DMS153 (cell line): ENCODE measurements at places on chromosomes 3 and 15.

DNA sequence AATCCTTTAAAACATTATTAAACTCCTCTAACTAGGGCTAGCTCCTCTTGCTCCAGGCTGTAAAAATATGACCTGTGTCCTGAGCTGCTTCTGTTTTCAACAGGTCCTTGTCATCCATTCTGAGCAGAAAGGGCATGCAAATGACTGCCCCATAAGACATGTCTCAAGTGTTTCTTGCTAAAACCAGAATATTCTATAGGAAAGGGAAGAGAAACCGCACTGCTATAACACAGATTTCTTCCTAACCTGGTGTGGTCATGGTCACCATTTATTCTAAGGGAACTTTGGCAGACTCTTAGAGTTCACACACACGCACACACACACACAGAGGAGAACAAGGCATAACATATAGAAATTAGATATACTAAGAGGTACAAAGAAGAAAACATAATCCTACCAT lies 34.2 kb upstream of the B3GNT5 start:
- no peak for DNase-seq

- DNase-seq = no peak
These were observed 82.8 kb downstream of the MAGI1 start for GRCh38 chr3:65955792-65956477.

- no peak for DNase-seq
These were observed 103.0 kb downstream of the PGPEP1L start for GRCh38 chr15:98904544-98904943.

- no peak for DNase-seq
These were observed 74.2 kb downstream of the NMD3 start for GRCh38 chr3:161295325-161295724.

GRCh38 chr3:72436863-72437592 lies 411.2 kb downstream of the SHQ1 start:
- no peak for DNase-seq

- peak; percentile 1 for DNase-seq
These were observed 522.6 kb upstream of the SEMA6D start for GRCh38 chr15:47194718-47195117.

- DNase-seq = no peak
These were observed 16.2 kb downstream of the TERC start for GRCh38 chr3:169748670-169749069.

DNA sequence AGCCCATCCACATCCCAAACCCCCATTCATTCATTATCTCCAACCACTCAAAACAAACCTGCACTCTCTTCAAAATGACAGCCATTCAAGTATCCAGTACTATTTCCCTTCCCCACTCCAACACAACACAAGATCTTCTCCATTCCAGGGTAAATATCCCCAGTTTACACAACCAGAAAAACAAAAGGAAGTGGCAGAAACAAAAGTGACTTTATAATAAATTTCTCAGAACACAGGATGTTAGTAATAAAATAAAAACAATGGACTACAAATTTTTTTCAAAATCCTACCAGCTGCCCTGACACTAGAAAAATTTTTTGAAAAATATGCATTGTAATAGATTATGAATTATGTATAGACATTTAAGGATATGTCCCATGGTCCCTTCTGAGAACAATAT lies 14.2 kb downstream of the CPA3 start:
- DNase-seq = no peak

- peak; percentile 88 for DNase-seq
These were observed 35.7 kb downstream of the CLK3 start for GRCh38 chr15:74651242-74651741.

- DNase-seq = no peak
These were observed 55.5 kb downstream of the DLG1 start for GRCh38 chr3:197242784-197243432.

DNA sequence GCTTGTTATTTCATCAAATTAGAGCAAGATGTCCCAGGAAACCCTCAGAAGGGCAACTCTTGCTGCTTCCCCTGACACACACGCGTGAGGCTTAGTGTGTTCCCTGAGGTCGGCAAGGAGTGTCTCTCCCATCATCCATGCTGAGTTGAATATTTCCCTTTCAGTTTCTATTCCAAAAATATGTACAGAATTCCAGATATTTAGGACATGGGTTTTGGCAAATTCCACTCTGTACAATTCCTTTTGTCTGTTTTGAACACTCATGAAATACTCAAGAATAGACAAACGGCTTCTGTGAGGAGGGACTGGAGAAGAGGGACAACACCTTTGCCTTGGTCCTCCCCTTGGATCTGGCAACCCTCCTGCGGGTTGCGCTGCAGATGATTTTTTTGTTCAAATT lies 138.0 kb downstream of the DUT start:
- DNase-seq = no peak

- no peak for DNase-seq
These were observed 3.8 kb downstream of the NLGN1 start for GRCh38 chr3:173401369-173401768.

DNA sequence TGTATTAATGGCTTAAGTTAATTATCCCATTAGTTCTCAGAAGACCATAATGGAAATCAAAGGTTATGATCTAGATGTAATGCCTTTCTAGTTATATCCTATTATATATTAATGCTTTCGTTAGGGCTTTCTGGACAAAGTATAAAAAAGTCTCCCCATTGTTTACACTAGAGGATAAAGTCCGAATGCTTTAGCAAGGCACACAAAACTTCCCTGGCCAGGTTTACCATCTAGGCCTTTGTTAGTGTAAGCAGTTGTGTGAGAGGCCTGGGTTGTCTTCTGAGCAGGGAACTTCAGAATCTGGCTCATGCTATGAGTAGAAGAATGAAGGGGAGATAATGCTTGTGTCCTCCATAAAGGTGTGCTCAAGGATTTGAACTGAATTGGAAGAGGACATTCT lies 106.3 kb upstream of the MEIS2 start:
- DNase-seq = no peak

- DNase-seq = no peak
These were observed 19.8 kb downstream of the ST8SIA2 start for GRCh38 chr15:92413510-92413909.

DNA sequence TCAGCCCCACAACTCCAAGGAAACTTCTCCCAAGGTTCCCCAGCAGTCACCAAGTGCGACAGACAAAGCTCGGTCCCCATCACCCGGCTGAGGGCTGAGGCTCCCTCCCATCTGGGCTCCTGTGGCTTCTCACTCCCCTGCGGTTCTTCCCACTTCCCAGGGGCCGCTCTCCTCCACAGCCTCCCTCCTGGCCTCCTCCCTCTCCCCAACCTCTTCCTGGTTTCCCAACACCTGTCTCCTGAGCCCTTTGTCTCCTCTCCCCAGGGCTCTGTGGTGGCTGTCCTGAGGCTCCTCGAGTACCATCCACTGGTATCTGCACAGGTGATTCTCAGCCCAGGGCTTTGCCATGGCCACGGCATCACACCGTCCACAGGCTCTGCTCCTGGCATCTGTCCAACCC lies 113.2 kb upstream of the NSMCE3 start:
- no peak for DNase-seq

- DNase-seq = no peak
These were observed 117.4 kb upstream of the MBNL1 start for GRCh38 chr3:152151216-152151876.

DNA sequence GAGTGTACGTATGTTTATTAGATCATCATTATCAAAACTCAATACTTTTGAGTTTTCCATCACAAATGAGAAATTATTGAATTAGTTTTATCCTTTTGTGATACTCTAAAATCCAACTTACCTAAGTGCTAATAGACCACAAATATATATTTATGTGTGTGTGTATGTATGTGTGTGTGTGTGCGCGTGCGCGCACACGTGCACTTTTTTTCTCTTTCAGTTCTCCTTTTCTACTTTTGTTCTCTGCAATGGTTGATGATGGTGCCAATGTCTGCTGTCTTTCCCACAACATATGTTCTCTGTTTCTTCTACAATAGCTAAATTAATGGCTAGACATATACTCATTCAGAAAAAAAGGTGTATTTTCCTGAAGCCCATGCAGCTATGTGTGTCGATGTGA lies 571.6 kb upstream of the ARPP21 start:
- no peak for DNase-seq

DNA sequence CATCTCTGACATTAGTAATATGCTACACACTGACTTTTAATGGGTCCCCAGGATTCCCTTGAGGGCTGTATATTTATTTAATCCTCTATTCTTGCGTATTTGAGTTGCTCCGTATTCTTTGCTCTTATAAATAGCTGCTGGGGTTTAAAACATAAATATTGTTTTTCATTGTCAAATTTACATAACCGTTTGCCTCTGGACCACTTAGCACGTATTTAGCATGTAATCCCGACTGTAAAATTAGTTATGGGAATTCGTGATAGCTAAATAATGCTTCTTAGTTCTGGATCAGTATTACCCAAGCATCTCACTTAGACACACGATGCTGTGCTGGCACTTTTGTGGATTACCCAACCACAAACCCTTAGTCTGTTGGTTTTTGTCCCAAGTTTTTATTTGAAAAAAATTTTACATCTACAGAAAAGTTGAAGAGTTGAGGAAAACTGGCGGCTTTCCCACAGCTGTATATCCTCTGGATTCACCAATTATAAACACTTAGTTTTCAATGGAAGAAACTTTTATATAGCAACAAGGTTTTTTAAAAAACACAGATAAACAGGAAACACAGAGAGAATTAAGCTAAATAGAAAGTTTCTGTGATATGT lies 296.8 kb upstream of the TPM1 start:
- no peak for DNase-seq

DNA sequence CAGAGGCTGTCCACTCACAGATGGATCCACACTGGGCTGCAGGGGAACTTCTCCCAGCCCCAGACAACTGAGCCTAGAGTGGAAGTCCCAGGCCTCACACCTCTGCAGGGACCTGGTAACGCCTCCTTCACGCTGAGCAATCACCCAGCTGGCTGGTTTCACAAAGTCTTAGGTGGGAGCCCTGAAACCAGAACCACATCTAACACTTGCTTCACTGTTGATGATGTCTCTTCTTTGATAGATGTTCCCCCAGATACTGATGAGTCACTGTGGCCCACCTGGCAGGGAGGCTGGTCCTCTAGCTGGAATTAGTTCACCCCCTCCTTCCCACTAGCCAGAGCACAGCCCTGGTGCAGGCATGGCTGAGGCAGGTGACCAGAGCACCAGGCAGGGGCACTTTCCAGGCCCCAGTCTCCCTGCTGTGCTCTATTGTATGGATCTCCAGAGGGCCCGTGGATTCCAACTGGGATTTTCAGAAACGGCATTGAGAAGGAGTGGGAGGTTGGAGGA lies 33.5 kb downstream of the MYL3 start:
- no peak for DNase-seq

DNA sequence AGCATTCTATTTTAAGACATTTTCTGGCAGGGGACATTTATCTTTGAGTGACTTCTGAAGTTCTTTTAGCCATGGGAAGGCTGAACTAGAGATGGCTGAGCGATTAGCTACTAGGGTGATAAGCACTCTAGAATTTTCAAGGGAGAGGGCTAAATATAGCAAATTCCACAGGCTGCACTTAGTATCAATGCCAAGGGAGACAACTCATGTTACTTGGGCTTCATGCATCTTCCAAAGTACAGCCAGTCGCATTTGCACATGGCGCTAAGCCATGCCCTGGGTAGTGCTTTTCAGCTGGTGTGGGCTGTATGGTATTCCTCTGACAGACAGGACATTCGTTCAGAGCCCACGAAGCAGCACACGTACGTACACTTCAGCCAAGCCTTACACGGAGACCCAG lies 69.6 kb downstream of the RYR3 start:
- no peak for DNase-seq

GRCh38 chr3:195565716-195566115 lies 18.0 kb downstream of the APOD start:
- DNase-seq = no peak

DNA sequence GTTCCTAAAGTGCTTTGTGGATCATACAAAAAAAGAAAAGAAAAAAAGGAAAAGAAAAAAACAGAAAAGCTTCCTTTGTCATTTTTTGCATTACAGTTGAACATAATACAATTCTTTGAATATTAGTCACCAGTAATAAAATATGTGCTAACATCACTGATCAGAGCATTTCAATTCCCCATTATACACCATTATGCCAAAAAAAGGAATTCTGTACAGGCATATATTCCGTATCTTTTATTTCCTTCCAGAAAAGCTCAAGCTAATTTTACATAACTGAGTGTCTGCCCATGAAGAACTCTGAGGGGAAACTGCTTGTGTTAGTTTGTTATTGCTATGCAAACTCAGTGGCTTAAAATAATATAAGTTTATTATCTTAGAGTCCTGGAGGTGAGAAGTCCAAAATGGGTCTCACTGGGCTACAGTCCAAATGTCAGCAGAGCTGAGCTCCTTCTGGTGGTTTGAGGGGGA lies 377.9 kb downstream of the GAP43 start:
- no peak for DNase-seq

GRCh38 chr3:169421182-169421581 lies 242.3 kb downstream of the MECOM start:
- DNase-seq = no peak

GRCh38 chr3:22319446-22319845 lies 568.4 kb upstream of the ZNF385D start:
- no peak for DNase-seq

DNA sequence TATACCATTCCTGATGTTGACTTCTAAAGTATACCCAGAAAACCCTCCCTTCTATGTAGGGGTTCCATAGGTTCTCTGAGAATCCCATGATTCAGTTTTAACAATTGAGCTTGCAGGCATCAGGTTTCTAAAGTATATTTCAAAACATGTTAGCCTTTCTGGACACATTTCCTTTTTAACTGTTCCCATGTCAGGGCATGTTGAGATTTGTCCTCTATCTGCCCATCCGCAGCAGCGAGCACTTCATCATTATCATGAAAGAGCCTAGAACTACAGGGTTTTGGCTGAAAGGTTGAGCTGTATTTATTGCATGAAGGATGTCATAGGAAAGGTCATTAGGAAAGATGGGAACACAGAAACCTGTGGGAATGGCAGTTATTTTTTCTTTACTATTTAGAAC lies 201.1 kb upstream of the BHLHE40 start:
- DNase-seq = no peak

GRCh38 chr3:89326997-89327396 lies 219.6 kb downstream of the EPHA3 start:
- DNase-seq = no peak

DNA sequence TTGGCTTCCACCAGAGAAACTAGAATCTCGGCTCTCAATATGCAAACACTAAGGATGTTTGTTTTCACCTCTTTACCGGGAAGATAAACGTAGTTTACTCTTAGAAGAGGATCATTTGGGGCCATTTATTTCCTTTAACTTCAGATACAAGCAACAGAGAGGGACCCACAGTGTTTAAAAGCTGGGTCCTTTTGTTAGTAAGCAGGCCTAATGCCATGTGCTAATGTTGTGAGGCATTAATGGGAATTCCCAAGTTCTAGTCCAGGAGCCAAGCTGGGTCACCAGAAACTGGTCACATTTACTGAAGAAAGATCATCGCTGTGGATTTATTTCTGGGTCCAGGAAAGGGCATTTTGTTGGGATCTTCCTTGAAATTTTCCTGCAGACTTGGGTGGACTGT lies 78.1 kb upstream of the ADAMTS9 start:
- DNase-seq = no peak

GRCh38 chr15:83462953-83463433 lies 15.9 kb downstream of the SH3GL3 start:
- DNase-seq = no peak

- no peak for DNase-seq
These were observed 10.0 kb downstream of the PRKCD start for GRCh38 chr3:53171064-53171418.
